ENCODE measurements at places on chromosomes 6 and 20.

GRCh38 chr6:87820343-87820984, 118.4 kb upstream of the AKIRIN2 start:
- DNase-seq, result no peak

- DNase-seq, result no peak
Observed at GRCh38 chr20:62042025-62042820, 23.5 kb downstream of the TAF4 start.

DNA sequence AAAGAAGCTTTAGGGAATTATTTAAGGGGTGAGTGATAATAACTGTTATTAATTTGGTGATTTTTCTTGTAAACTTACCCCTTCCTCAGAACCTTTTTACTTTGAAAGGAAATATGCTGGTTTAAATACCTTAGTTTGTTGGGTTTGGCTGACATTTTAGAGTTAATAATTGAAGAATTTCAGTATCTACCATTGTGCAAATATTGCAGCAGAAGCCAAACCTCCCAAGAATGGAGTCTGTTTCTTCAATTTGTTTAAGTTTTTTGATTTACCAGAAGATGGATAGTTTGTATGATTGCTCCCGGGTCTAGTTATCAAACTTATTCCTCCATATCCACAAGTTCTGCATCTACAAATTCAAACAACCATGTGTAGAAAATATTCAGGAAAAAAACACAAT, 77.1 kb downstream of the ATRN start:
- DNase-seq, result no peak

DNA sequence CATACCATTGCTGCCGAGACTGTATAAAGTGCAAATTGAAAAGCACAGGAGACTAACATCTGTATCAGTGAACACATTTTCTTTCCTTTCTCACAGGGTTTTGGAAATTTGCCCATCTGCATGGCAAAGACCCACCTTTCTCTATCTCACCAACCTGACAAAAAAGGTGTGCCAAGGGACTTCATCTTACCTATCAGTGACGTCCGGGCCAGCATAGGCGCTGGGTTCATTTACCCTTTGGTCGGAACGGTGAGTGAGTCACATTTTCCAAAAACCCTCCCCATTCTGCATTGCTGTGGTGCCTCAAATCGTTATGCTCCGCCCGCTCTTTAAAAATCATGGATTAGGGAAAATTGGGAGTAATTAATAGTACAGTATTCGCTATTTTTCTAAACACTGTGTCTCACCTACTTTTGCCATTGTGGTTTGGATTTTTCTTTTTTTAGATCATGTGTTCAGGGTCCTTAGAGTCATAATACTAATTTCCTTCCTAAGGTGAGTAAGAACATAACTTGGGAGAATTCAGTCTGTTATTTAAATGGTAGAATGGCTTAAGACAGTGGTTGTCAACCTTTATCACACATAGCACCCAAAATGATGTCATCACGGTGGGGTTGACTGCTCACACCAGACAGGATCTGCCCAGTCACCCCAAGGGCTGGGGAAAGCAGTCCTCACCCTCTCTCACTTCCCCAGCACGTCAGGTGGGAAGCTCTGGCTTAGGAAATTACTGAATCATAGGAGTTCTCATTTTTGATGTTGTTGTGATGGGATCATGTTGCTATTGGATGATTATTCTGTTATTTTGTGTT, 171.6 kb downstream of the MTHFD1L start:
- no peak for DNase-seq

- DNase-seq, result no peak
Observed at GRCh38 chr6:136365776-136366354, 76.2 kb upstream of the BCLAF1 start.

GRCh38 chr6:52937908-52938307, 28.4 kb upstream of the GSTA3 start:
- no peak for DNase-seq

- DNase-seq, result no peak
Observed at GRCh38 chr20:38129248-38129865, 35.7 kb downstream of the TGM2 start.

All from stimulated activated CD4-positive, alpha-beta T cell treated with anti-CD3 and anti-CD28 coated beads, Interleukin-15, amount 100 ng/mL, for 1 hour (primary cell).